ENCODE measurements at places on chromosomes 7 and 10.

GRCh38 chr10:7937315-7937945 is 117.1 kb upstream of the GATA3 start:
- no peak for DNase-seq

DNA sequence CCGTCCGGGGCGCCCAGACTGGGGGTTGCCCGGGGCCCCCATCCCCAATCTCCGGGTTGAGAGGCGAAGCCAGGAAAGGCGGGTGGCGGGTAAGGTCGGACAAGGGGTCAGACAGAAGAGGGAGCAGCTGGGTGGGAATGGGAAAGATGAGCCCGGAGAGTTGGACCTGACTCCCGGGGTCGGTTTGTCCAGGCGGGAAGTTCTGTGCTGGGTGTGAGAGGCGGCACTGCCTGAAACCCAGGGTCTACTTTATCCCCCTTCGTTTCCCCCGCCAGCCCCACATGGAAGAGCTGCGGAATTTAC is 675 bp downstream of the SLC4A2 start:
- no peak for DNase-seq

DNA sequence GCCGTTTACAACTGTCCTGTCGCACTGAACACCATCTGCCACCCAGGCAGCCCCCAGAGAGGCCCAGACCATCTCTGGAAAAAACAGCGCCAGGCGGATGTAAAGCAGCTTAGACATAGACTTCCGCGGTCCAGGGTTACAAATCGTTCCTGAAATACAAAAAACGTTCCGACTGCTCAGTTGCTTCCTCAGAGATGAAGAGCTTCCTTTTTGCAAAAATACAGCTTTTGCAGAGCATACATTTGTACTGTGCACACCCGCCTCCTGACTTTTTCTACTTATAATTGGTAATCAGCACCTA is 11.4 kb downstream of the DAGLB start:
- no peak for DNase-seq

DNA sequence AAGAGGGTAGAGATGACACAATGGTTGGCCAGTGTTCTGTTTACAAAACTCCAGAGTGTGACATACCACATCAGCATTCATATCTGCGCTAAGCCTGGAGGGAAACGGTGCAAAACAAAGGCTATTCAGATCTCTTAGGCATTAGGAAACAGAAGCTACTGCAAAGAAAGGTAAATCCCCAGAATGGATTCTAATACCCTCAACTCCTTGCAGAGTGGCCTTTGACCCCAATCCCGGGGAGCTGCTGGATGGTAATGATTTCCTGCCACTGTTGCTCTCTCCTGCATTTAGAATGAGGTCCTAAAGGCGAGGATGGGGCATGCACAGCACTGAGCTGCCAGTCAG is 65.2 kb downstream of the AOAH start:
- DNase-seq, result no peak

GRCh38 chr7:159092701-159093121 is 52.0 kb downstream of the VIPR2 start:
- DNase-seq, result no peak

DNA sequence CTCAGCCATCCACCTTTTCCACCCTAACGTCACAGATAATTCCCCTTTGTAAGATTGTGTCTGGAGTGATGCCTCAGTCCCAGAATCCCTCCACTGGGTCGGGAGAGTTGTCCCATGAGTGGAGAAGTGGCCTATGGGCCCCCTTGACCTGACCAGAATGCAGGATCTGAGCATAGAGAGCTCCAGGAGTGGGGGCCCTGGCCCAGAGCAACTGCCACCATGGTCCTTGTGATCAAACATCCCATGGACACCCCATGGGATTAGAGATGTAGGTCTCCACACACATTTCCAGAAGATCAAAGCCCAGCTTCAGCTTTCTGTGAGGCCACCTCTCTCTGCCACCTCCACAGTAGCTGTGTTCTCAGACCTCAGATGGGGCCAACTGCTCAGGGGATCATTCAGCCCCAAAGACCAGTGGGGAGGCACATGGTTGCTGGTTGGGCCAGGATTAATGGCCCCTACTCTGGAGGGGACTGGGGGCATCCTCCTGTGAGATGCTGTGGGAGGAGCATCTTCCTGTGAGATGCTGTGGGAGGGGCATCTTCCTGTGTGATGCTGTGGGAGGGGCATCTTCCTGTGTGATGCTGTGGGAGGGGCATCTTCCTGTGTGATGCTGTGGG is 28.5 kb upstream of the DPYSL4 start:
- peak; percentile 16 for DNase-seq

DNA sequence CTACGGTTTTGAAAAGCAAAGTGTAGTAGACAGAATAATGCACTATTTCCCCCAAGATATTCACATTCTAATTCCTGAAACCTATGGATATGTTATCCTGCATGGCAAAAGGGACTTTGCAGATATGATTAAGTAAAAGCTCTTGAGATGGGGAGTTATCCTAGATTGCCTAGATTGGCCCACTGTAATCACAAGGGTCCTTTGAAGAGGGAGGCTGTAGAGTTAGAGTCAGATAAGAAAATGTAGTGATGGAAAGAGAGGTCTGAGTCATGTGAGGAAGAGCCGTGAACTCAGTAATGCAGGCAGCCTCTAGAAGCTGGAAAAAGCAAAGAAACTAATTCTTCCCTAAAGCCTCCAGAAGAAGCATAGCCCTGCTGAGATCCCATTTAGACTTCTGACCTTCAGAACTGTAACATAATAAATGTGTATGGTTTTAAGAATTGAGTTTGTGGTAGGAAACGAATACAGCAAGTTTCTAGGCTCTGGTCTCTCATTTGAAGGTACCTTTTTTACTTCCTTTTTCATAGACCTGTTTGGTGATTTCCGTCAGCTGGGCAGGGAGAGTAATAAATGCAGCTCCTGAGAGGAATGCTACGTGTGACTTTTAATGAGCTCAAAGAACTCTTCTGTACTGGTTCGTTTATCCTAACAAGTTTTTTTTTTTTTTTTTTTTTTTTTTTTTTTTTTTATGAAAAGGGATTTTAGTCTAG is 41.9 kb upstream of the NXPH1 start:
- DNase-seq, result no peak

DNA sequence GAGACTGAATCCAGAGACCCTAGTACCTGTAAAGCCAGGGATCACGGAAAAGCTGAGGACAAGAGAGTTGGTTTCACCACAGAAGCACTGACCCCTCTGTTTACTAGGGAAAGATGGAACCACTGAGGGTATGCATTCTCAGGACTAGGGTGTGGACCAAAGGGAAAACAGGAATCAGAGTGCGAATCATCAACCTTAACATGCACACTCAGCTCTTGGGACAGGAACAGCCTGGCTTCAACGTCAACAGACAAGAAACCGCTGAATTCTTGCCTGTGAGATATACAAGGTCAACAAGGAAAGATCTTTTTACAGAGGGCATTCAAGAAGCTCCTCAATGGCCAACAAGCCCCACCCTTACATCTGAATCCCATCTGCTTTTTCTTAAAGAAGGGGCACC is 14.9 kb downstream of the TNRC18 start:
- no peak for DNase-seq
